Neural crest cell (in vitro differentiated cells): ENCODE measurements at places on chromosomes 11 and 22. TPM values are rescaled to one million over a fixed set of nuclear protein-coding genes. Genes with fewer than 3 reads are reported as not detected.

GRCh38 chr22:41991111-41991510, 7.5 kb upstream of the WBP2NL start:
- DNase-seq = no peak

GRCh38 chr11:9573775-9574621, 528 bp downstream of the WEE1 start:
- DNase-seq = peak; percentile 18

POU2AF2 gene
- not detected in 2 replicates for total RNA-seq

GRCh38 chr22:27647540-27647939, 154.0 kb downstream of the MN1 start:
- no peak for DNase-seq

GRCh38 chr22:41239443-41240128, 1.1 kb downstream of the CHADL start:
- no peak for DNase-seq

GRCh38 chr11:134388590-134388989, 23.5 kb downstream of the B3GAT1 start:
- DNase-seq = no peak
